Activated naive CD4-positive, alpha-beta T cell treated with anti-CD3 and anti-CD28 coated beads for 36 hours (primary cell): ENCODE measurements at places on chromosomes 2 and 18.

DNA sequence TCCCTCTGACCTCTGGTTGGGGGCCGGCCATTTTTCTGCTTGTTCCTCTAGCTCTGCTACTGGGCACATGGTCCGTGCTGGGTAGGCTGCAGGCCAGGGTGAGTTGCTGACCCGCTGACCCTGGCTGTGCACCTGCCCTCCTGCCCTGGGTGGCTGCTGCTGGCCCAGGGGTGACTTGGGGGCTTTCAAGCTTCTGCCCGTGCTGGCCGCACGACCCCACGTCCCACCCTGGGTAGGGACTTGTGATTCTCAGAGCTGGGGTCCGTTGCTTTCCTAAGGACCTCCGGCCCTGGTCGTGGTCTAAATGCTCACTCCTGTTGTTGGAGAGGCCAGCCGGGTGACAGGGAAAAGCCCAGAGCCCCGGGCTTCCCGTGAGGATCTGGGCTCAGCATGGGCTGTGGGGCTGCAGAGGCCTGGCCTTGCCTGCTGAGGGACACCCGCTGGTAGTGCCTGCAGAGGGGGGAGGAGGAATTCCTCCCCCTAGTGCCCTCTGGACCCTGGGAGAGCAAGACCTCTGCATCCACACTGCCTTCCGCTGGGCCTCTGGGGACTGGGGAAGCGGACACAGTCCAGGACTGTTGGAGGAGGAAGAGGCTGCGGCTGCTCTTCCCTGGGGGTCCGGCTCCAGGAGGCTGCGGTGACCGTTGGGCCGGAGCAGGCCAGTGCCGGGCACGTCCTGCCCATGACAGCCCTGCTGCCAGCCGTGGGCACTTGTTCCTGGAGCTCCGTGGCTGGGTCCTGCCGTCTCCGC lies 6.3 kb upstream of the GAL3ST2 start:
- DNase-seq, result no peak

- DNase-seq, result no peak
Observed at GRCh38 chr18:23314672-23315071, 138.4 kb upstream of the RIOK3 start.

GRCh38 chr2:166134252-166135151 lies 6.7 kb upstream of the SCN1A start:
- no peak for DNase-seq

DNA sequence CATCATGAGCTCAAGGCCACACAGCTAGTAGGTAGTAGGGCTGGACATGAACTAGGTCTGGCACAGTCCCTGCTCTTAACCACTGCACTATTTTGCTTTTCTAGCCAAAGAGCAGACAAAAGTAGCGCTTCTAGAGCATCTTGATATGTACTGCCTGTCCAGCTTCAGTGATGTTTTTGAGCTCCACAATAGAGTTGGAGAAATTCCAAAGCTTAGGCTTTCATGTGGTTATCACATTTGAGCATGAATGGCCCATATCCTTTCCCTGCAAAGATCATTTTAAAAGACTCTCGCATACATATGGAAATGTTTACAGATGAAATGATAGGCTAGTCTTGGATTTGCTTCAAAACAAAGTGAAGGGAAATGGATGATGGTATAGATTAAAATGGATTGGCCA lies 128.7 kb downstream of the MAP3K20 start:
- DNase-seq, result no peak

GRCh38 chr2:12702168-12703121 lies 14.3 kb upstream of the TRIB2 start:
- peak; percentile 23 for DNase-seq

- no peak for DNase-seq
Observed at GRCh38 chr2:148615381-148615841, 29.1 kb upstream of the EPC2 start.

DNA sequence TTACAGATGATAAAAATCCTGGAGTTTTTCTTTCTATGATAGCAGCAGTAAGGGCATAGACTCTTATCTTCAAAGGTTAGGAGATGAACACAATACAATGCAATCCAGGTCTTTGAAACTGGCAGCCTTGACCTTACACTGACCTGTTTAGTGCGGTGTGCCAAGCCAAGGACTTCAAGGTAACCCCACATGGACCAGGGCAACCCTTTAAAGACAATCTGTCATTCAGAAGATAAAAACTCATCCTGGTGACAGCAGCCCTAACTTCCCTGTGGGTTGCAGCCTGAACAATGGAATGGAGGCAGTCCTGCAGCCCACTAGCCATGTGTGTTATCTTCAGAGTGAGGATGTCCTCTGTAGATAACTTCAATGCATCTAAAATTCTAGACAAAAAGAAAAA lies 78.1 kb downstream of the RTTN start:
- DNase-seq, result no peak

DNA sequence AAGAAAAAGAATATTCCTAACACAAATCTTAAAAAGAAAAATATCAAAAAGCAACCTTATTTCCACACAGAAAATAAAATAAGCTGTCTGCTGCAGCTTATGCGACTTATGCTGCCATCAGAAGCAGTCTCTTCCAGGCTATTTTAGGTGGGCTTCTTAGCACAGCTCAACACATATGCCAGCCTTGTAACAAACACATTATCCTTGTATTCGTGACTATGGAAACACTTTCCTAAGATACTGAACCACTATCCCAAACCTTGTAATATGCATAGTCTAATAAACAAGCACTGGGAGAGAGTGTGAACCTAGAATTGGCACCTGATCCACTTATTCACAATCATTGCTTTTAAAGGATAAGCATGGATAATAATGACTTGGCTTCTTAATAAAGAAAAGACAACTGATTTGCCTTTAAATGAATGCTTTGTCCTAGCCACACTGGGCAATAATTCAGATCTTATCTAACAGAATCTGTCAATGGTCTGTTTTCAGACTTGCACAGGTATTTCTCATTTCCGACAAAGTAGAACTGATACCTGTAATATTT lies 40.0 kb upstream of the RNU4ATAC start:
- no peak for DNase-seq

GRCh38 chr2:126244937-126245336 lies 411.0 kb upstream of the GYPC start:
- peak; percentile 81 for DNase-seq

GRCh38 chr2:239927424-239927981 lies 97.6 kb downstream of the NDUFA10 start:
- DNase-seq, result peak; percentile 83

DNA sequence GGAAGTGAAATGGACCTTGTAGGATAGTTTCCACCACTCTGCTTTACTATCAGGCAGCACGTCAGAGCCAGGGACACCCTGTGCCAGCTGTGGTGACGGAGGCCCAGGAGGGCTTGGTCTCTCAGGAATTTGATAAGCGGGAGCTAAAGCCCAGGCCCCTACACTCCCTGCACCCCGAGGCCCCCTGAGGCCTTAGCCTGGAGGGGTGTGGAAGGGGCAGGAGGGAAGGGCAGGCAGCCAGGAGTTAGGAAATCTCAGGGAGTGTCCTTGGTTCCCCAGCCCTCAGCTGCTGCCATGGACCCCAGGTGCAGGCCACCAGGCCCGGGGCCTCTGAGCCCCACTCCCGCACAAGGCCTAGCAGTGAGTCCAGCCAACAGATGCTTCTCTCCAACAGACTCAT lies 38.2 kb downstream of the PDIA6 start:
- DNase-seq, result no peak

DNA sequence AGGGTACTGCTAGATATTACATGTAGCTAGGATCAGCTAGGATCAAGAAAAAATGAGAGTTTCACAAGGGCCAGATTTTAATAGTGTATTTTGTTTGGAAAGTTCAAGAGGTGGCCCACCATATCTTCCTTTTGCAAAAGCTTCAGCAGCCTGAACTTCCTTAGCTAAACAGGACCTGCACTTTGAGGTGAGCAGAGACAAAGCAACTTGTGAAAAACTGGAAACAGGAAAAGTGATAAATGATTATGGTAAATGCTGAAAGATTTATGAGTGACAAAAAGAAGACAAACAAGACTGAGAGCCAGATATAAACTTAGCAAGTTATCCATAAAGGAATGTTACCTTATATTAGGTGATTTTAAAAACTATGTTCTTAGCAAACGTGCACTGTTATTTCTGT lies 123.6 kb downstream of the ZNF521 start:
- DNase-seq, result no peak

- DNase-seq, result no peak
Observed at GRCh38 chr2:109538546-109538945, 75.2 kb downstream of the SEPTIN10 start.

- no peak for DNase-seq
Observed at GRCh38 chr18:57797209-57797651, 5.9 kb downstream of the ATP8B1 start.

GRCh38 chr2:187232749-187233148 lies 215.3 kb downstream of the CALCRL start:
- no peak for DNase-seq

DNA sequence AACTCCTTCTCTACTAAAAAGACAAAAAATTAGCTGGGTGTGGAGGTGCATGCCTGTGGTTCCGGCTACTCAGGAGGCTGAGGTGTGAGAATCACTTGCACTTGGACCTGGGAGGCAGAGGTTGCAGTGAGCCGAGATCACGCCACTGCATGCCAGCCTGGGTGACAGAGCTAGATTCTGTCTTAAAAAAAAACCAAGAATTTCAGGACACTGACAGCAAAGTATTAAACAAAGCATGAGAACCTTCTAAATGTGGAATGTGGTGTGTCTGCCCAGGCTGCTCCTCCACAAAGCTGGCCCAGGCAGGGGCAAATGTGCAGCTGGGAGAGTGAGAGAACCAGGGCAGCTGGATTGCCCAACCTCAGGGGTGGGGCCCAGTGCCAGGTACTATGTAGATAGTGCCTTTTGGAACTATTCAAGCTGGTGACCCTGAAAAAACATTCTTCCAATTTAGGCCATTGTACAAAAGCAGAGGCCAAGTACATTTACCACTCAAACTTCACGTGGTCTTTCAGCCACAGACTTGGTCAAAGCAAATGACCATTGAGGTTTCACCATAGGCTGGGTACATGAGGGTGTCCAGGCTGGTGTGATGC lies 6.7 kb upstream of the UGT1A5 start:
- DNase-seq, result no peak

- no peak for DNase-seq
Observed at GRCh38 chr2:237201461-237202287, 116.0 kb downstream of the COPS8 start.

DNA sequence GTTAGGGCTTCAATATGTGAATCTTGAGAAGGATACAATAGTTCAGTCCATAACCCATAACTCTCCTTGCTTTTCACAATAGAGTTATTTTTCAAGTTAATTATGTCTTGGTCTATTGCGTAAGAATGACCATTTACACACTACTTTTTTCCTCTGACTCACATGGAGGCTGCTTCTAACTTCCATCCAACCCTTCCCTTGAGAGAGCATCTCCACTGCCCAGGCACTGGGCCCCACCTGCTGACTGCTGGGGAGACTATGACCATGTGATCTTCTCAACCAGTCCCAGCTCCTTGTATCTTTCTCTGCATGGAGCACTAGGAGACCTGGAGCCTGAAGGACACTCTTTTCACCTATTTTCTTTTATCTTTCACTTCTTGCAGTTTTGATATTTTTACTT lies 251.5 kb downstream of the GPD2 start:
- no peak for DNase-seq

- no peak for DNase-seq
Observed at GRCh38 chr2:48934807-48935206, 179.3 kb upstream of the LHCGR start.

DNA sequence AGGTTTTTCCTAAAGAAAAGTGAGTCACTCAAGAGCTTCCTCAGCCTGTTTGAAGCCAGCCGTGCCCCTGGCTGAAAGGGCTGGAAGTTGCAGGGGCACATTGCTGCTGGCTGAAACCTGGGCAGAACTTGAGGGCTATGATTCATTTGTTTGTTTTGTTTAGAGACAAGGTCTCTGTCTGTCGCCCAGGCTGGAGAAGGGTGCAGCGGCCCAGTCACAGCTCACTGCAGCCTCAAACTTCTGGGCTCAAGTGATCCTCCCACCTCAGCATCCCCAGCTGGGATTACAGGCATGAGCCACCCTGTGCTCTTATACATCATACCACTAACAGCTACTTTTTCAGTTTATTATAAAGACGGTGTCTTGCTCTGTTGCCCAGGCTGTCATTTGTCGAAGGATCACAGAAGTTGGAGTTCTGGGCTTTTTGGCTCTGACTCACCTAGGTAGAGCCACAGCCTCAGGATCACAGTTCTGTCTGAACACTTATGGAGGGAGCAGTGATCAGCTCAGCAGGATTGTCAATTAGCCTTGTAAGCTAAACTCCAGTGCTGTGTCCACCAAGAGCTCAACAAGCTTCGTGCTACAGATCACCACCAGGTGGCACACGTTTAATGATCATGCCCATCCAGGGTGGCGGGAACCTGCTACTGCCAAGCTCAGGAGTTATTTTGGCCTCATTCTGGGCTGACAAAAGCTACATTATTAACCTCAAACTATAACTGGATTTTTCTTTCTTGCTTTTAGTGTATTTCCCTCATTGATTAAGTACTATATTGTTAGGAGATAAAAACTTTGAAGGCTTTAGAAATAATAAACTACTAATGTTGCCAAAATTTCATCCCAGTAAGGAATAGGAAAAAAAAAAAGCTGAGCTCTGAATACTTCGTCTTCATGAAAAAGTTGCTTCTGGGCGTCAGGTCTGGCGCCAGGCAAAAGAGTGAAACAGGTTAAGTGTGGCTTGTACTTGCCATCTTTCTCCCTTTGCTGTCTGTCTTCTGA lies 57.9 kb downstream of the ARHGEF33 start:
- DNase-seq, result peak; percentile 85

GRCh38 chr2:105536175-105536574 lies 137.3 kb upstream of the FHL2 start:
- DNase-seq, result no peak

DNA sequence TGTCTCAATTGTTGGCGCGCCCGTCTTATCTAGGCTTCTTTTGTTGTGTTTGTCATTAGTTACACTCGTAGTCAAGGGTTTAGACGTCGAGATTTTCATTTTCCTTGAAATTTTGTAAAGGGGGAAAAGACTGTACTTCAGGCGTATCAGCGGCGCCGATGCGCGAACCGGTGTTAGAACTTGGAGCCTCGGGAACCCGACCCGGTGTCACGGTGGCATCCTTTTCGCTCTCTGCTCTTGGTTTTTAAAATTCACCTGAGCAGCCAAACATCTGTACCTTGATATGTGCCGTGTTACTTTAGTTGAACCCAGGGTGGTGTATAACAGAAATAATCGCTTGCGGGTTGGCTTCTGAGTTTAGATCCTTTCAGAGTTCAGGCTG lies 643 bp downstream of the RMC1 start:
- peak; percentile 15 for DNase-seq

- DNase-seq, result no peak
Observed at GRCh38 chr2:8371653-8372052, 310.2 kb upstream of the ID2 start.

DNA sequence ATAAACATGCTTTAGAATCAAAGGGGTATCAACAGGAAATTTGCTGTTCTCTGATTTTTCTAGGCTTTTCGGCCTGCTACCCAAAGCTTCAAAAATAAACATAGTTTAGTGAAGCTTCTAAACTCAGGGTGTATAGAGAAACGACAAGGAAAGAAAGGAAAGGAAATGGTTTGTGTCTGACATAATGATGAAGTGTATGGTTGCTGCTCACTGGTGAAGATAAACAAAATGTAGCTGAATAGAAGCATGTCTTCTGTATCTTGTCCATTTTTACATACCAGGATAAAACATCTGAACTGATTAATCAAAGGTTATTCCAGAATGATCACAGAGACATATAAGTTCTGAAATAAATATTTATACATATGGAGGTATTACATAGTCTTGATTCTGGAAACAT lies 1324.6 kb upstream of the NRXN1 start:
- DNase-seq, result no peak
